ENCODE measurements at places on chromosomes 3 and 15.
A peak's percentile ranks its signal among the peaks of the same experiment; 100 is the strongest.

GRCh38 chr3:16654976-16655375, 49.8 kb upstream of the DAZL start:
- no peak for DNase-seq

- no peak for DNase-seq
Observed at GRCh38 chr3:111723293-111724215, 128.4 kb upstream of the ZBED2 start.

GRCh38 chr15:39530480-39531342, 50.2 kb upstream of the THBS1 start:
- peak; percentile 59 for DNase-seq

GRCh38 chr3:37323494-37323893, 149.1 kb upstream of the LRRFIP2 start:
- DNase-seq, result no peak

GRCh38 chr15:81271761-81272644, 51.9 kb downstream of the STARD5 start:
- DNase-seq, result no peak

DNA sequence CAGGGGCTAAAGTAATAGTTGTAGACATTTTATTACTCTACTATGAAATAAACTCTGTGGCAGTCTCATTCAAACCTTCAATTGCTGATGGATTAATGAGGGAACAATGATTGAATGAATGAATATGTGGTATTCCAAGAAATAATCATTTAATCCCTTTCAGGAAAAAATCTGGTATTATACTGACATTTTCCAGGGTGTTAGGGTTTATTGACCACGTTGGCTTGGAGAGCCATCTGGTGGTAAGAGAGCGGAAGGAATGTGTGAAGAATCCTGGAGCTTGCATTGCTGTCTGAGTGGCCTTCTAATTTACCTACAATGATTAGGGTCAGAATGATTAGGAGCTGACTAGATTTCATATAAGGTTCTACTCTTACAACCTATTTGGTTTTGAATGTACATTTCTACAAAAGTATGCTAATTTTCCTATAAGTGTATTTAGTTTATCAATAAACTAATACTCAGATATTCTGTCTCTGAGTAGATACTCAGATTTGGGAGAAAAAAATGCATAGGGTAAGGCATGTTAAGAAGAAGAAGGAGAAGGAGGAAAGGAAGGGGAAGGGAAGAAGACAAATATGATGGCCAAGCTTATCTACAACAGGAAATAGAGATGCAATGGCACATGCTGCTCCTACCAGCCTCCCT, 249.9 kb downstream of the ROBO1 start:
- peak; percentile 64 for DNase-seq

- DNase-seq, result no peak
Observed at GRCh38 chr3:6825524-6825923, 35.4 kb upstream of the GRM7 start.

- no peak for DNase-seq
Observed at GRCh38 chr15:65026756-65027155, 2.7 kb downstream of the MTFMT start.

- no peak for DNase-seq
Observed at GRCh38 chr3:112508261-112508660, 9.0 kb upstream of the BTLA start.

DNA sequence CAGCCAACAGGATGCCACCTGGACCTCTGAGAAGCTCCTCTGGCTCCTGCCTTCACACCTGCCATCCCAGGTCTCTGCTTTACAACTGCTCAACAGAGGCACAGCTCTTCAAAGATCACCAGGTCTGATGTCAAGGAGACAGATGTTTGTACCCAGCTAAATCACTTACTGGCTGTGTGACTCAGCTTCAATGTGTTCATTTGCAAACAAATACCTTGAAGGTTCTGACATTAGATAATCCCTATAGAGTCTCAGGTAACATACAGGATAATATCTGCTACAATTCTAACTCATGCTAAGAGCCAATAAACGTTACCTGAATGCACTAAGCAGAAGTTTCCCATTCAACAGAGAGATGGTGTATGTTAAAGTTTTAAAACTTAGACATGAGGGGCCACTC, 163.4 kb upstream of the IGF1R start:
- DNase-seq, result no peak

DNA sequence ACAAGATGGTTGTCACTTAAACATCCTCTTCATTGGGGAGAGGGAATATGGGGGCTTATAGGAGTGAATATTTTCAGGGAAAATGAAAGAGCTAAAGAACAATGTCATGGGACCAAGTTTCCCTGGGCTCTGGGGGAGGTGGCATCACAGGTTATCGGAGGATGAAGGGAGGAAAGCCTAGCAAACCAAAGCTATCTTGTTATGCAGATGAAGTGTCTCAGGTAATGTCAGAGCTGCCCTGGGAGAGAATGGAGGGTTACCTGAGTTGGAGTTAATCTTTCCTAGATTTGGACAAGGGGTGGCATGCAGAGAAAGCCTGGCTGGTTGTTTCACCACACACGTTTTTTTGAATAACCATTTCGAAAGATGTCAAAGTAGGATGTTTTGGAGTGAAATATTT, 308.1 kb upstream of the ATP10A start:
- DNase-seq, result no peak

- DNase-seq, result no peak
Observed at GRCh38 chr3:52196977-52197376, 983 bp upstream of the ALAS1 start.

GRCh38 chr3:10956986-10957385, 35.6 kb upstream of the SLC6A1 start:
- no peak for DNase-seq

DNA sequence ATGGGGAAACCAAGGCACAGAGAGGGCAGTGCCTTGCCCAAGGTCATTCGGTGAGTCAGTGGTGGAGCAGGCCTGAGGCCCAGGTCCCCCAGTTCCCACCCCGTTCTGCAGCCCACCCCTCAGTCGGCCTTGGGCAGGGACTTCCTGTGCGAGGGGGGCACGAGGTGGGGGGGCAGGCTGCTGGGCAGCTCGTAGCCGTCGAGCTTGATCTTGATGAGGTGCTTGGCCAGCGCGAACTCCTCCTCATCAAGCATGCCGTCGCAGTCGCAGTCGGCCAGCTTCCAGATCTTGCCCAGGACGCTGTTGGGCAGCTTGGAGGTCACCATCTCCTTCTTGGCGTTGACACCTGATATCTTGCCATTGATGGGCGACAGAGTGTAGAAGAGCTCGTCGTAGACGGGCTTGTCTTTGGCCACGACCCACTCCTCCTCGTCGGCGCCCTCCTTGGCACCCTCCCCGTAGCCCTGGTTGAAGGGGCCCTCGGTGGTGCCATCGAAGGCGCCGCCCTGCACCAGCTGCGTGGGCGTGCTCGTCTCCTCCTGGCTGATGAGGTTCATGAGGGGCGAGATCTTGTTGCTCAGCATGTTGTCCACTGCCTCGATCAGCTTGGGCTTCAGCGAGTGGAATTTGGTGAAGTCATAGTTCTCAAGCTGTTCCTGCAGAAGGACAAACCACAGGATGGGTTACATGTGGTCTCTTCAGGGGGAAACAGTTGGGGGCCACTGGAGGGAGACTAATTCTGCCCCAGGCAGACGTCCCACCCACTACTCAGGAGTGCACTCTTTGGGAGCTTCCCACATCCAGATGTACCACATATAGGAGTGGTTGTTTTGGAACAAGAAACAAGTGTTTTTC, 6.9 kb upstream of the SPTBN5 start:
- no peak for DNase-seq

DNA sequence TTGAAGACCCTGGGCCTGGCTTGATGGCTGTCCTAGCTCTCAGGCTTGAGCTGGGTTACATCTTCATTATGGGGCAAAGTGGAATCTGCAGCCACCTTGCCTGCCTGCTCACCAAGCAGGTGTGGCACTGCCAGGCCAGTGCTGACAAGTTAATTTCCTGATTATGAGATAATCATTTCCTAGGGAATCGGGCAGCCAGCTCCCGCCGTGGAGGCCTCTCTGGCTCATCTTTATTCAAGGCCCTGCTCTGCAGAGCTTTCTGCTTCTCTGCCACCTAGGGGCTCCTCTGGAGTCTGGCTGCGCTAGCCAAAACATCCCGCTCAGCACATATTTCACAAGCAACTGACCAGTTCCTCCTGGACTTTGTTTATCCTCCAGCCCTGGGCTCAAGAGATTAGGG, 9.9 kb downstream of the LOXL1 start:
- DNase-seq, result no peak

DNA sequence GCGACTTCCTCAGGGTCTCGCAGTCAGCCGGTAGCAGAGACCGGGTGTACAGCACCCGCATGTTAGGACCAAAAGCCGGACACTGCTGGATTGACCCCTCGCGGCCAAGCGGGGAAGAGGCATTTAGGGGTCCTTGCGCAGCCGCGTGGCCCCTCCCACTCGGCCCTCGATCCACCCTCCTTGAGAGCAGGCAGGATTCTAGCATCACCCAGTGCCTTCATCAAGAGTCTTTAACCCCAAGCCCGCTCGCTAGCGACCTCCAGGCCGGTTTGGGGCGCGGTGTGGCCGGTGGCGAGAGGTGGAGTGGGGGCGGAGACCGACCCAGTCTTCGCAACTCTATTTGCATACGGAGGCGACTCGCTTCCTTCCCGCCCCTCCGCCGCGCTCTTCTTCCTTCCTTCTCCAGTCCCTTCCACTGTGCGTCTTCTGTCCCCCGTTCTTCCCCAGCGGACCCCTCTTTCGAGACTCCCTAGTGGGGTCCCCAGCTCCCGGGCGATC, at the start of gene ST6GAL1:
ST6GAL1 (plus strand) TSS at position 384 of the 498 bp plus-strand sequence. CDS start 112,178 bp downstream, outside the sequence.
- DNase-seq, result peak; percentile 95

GRCh38 chr3:188200481-188200880, 46.5 kb downstream of the LPP start:
- no peak for DNase-seq

GRCh38 chr3:61780016-61780415, 218.6 kb downstream of the PTPRG start:
- DNase-seq, result no peak

GRCh38 chr3:71813073-71813472, 28.1 kb upstream of the PROK2 start:
- DNase-seq, result no peak

GRCh38 chr15:40046721-40047414, 7.9 kb upstream of the SRP14 start:
- DNase-seq, result no peak

GRCh38 chr15:60480149-60480548, 1.2 kb upstream of the ICE2 start:
- no peak for DNase-seq

- no peak for DNase-seq
Observed at GRCh38 chr3:156831006-156831405, 4.9 kb downstream of the LEKR1 start.

GRCh38 chr3:114375608-114376421, 82.0 kb downstream of the TIGIT start:
- no peak for DNase-seq

GRCh38 chr3:1766384-1766783, 332.3 kb upstream of the CNTN4 start:
- DNase-seq, result no peak

DNA sequence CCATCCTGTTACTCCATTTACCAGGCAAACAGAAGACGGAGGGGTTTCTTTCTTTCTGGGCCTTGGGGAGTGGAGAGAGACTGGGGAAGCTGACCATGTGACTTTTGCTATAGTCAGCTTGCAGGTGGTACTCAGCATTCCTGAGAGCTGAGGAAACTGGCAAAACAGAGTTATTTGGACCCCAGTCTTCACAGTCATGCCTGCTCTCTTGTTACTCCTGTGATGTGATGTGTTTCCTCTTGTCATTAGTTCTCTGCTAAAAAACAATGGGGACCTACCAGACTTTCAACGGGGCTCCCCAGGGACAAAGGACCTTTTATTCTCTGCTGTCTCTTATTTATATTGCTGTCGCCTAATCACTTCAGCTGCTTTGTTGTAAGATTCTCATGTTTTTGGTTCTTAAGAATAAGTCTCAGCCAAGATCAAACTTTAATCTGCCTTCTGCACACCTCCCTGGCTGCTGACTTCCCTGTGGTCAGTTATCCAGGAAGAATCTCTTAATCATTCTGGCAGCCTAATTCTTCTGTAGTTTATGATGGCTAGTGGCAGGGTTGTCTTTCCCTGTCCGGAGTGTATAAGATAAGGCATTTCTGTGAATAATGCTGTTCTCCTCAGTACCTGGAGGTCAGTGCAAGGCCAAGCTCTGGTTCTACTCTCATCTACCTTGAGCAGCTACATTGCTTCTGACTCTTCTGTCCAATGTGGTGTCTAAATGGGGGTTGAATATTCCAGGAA, 8.8 kb downstream of the STARD9 start:
- peak; percentile 68 for DNase-seq

DNA sequence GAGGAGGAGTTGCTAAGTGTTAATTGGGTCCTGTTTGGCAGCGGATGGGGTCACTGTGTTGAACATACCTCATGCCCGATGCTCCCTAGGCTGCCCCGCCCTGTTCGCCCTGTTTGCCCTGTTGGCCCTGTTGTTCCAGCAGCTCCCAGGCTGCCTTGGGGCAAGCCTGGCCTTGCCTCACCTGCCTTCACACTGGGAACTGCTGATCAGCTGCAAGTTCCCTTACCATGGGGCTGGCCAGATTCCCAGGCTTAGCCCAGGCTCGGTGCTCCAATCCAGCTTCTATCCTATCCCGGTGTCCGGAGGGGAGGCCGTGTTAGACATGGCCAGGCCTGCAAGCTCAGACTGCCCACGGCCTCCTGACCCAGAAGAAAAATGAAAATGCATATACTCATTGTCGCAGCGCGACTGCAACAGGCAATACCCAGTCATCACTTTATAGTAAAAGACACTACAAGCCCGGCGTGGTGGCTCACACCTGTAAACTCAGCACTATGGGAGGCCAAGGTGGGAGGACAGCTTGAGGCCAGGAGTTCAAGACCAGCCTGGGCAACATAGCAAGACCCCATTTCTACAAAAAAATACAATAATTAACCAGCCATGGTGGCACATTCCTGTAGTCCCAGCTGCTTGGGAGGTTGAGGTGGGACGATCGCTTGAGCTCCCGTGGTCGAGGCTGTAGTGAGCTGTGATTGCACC, 42.9 kb upstream of the ZNF710 start:
- no peak for DNase-seq

- no peak for DNase-seq
Observed at GRCh38 chr15:45587863-45588170, 638 bp downstream of the BLOC1S6 start.

DNA sequence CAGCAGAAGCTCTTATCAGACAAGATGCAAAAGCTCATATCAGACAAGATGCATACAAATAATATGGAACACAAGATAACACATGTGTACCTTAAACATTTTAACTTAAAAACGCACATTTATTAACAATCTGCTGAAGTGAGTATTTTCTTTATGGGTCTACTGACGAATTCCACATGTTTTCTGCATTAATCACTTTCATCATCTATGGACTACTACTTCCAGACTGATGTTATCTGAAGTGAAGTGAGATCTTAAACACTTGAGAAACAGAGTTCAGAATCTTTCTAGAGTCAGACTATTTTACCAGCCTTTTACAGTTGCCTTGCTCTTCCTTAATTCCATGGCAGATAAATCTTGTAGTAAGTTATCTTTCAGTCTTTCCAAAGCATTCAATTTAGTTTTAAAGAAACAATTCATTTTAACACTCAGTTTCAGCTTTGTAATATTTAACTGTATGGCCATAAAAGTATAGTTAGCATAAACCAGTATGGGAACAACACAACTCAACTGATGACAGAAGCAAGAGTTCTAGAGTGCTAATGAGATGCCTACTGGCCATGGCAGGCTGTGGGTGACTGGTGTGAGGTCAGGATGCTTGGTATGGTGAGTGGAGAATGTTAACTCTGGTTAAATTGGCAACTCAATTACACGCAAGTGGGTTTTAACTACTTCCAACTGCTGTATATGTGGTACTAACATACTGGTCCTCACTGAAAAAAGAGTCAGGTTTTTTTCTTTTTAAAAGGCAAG, 9.8 kb downstream of the CMTM6 start:
- no peak for DNase-seq

Data from endodermal cell (in vitro differentiated cells).